H9 (cell line): ENCODE measurements at places on chromosomes 1 and 21.

DNA sequence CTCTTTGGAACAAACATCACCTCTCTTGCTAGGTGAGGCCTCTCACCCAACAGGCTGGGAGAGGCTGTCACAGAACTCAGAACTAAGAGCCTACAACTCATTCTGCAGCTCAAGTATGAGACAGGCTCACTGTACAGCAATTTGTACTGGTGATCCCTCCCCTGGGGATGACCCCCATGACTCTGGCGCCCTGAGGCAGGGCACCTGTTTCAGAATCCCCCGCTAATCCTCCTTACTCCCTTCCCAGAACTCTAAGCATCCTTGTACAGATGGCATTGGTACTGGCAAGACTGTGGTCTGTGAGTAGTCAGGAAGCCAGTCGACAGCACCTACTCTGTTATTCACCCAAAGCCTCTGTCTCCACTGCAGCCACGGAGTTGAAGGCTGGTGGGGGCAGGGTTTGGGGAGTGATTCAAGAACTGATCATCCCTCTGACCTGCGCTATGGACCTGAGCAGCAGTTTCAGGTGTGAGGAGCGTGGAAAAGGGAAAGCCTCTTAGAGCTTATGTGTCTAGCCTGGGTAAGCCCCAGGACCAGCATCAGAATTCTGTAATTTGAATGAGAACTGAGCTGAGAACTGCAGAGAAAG lies 655.5 kb downstream of the KIF26B start:
- no peak for DNase-seq

DNA sequence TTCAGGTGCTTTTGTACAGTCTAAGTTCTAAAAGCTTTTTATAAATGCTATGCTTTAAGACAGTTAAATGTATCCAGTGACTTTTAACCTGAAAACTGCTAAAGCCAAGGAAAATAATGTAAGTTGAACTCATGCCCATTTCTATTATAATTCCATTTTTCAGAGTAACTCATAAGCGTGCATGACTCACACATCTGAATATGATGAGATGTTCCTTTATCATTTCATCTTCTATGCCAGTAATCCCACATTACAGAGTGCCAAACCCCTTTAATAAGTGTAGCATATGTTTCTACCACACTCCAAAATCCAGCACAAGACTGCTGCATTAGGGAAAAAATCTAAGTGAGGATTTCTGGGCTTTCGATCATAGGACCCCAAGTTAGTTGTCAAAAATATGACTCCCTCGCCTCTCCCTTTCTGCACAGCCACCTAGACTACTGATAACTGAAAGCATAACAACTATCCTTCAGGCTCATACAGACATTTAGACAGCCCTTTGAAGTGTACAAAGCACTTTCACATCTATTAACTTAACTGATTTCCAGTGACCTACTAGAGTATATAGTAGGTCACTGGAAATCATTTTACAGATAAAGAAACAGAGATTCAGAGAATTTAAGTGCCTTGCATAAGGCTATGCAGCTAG lies 45.3 kb downstream of the JAK1 start:
- no peak for DNase-seq

- peak; percentile 68 for DNase-seq
Measured at GRCh38 chr1:167832693-167833092, 81.2 kb downstream of the ADCY10 start.

DNA sequence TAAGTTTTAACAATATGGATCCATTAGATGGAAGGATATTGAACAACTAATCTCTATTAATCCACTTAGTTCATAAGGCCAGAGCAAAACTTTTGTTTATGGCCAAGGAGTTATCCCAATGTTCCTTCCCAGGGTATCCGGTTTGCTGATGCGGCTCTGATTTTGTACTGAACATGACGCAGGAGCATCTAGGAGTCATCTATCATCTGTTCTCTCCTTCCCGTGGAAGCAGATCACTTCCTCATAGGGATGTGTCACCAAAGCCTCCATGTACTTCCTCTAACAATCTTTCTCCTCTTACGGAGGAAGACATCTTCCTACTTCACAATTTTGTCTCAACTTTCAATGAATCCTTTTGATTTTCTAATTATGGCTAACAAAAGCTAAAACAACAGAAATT lies 206.6 kb downstream of the APP start:
- no peak for DNase-seq

GRCh38 chr1:100449477-100449876 lies 88.5 kb upstream of the GPR88 start:
- no peak for DNase-seq

GRCh38 chr1:23524716-23525401 lies 6.2 kb downstream of the E2F2 start:
- DNase-seq = no peak

DNA sequence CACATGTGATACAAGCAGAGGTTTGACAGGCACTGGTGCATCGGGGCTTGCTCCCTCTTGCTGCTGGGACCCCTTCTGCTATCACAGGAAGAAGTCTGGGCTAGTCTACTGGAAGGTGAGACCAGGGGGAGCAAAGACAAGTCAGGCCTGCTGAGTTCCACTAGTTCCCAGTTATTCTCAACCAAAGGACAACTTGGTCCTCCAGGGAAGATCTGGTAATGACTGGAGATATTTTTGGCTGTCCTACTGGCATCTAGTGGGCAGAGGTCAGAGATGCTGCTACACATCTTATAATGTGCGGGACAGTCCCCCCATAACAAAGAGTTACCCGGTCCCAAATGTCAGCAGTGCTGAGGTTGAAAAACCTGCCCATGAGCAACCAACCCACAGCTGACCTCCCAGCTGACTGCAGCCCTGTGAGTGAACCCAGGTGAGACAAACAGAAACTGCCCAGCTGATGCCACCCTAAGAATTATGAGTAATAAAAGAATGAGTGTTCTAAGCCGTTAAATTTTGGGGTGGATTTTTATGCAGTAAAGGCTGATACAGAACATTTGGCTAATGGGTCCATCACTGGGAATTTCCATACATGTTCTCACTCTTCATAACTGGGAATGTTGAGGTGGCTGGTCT lies 71.6 kb downstream of the NENF start:
- no peak for DNase-seq

DNA sequence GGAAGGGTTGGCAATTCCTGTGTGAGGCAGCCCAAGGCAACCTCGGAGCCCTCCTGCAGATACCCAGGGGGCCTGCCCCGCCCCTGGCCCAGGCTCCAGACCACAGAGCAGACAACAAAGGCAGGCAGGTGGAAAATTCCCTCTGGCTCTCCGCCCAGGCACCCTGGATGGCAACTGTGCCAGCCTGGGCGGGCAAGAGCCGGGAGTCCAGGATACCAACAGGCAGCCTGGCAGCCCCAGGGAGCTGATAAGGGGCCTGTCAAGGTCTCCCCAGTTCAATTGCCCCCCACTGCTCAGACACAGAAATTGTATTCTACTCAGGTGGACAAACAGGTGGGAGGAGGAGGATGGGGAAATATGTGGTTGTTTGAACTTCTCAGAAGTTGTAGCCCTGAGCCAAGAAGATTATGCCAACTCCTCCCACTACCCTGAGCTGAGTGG lies 15.4 kb upstream of the GPR37L1 start:
- DNase-seq = no peak

GRCh38 chr1:232248276-232248820 lies 381.6 kb downstream of the SIPA1L2 start:
- DNase-seq = no peak

DNA sequence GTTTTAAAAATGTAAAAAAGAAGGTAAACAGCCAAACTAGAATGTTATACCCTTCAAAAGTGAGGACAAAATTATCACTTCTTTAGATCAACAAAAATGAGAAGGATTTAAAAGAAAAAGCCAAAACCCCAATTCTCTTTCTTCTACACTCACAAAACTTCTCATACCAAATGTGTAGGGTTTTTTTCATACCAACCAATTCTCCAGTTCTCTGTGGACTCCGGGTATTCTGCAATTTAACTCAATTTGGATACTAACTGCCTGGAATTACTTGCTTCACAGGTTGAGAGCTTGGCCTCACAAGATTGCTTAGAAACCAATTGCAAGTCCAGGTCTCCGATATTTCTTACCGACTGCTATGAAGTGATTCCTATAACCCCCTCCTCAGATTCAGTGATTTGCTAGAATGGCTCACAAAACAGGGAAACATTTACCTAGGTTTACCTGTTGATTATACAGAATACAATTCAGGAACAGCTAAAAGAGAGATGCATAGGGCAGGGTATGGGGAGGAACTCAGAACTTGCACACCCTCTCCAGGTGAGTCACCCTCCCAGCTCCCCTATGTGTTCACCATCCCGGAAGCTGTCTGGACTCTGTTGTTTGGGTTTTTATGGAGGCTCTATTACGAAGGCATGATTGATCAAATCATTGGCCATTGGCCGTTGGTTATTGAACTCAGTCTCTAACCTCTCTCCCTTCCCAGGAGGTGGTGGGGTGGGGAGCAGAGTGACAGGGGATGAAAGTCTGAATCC lies 67.1 kb downstream of the CAMTA1 start:
- DNase-seq = no peak

DNA sequence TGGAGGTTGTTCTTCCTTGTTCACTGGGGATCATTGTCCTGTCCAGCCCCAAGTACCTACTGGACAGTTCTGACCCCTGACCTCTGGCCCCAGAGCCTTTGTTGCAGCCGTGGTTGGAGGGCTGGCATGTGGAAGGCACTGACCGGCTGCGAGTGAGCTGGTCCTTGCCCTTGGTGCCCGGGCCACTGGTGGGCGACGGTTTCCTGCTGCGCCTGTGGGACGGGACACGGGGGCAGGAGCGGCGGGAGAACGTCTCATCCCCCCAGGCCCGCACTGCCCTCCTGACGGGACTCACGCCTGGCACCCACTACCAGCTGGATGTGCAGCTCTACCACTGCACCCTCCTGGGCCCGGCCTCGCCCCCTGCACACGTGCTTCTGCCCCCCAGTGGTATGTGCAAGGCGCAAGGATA lies 11.4 kb downstream of the TIE1 start:
- no peak for DNase-seq

DNA sequence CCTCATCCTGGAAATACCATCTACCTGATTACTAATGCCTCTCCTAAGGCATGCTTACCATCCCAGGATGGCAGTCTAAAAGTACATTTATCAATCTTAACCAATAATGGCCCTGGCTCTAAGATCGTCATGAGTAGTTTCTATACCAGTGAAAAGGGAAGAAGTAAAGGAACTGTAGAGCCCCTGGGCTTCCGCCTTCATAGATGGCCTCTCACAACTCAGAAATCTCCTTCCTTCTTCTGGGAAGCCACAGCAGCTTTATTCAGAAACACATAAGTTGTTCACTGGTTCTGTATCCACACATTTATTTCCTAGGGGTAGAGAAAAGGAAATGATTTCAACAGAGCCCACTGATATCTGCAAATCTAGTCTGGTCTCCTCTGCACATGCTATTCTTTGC lies 41.0 kb upstream of the CD5L start:
- no peak for DNase-seq

- no peak for DNase-seq
Measured at GRCh38 chr1:51576085-51576444, 40.8 kb upstream of the OSBPL9 start.
